ENCODE measurements at places on chromosomes 4 and X.

GRCh38 chr4:189600718-189601435, 339.8 kb upstream of the FRG1 start:
- no peak overlapping the region for H3K4me3 ChIP-seq
- H3K4me1 ChIP-seq = no peaks in the 10 kb centered on the region
- no peaks in the 10 kb centered on the region for H3K36me3 ChIP-seq
- no peak overlapping the region for H3K27ac ChIP-seq

GRCh38 chrX:117838581-117839331, 277.9 kb downstream of the KLHL13 start:
- H3K4me3 ChIP-seq = no peak overlapping the region
- no peaks in the 10 kb centered on the region for H3K36me3 ChIP-seq

DNA sequence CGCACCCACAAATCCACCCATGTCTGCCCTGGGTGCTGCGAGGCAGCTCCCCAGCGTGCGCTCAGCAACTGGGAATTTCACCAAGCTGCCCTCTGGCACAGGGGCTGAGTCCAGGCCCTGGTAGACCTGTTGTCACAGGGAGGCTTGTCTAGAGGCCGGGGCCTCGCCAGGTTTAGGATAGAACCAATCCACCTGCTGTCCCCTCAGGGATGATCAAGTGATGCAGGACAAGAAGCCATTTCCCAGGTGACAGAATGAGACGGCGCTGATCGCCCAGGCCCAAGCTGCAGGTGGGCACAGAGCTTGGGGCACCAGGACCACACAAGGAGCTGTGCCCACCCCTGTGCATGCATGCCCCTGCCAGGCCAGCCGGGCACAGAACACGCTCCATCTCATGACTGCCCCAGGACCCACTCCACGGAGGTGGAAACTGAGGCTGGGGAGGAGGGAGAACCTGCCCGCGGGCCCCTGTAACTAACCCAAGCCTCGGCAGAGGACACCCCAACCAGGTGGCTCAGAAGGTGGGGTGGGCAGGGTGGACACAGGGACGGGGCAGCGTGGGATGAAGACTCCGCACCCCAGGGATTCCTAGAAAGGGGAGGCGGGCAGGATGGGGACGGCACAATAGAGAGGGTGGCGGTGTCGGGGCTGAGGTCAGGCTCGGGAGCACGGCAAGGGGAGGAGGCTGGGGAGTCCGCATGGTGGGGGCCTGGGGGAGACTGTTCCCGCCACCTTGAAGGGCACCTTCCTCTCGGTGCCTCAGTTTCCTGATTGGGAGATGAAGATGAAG, 78.0 kb downstream of the ZFYVE28 start:
- no peaks in the 10 kb centered on the region for H3K4me1 ChIP-seq
- no peak overlapping the region for H3K27ac ChIP-seq
- H3K4me3 ChIP-seq = no peak overlapping the region
- peak; percentile 49 for DNase-seq
- no peaks in the 10 kb centered on the region for H3K36me3 ChIP-seq
- H3K27me3 ChIP-seq = no peaks in the 10 kb centered on the region

- no peaks in the 10 kb centered on the region for H3K4me1 ChIP-seq
- H3K27me3 ChIP-seq = no peaks in the 10 kb centered on the region
- H3K36me3 ChIP-seq = no peaks in the 10 kb centered on the region
- no peak overlapping the region for H3K4me3 ChIP-seq
- H3K27ac ChIP-seq = no peak overlapping the region
Measured at GRCh38 chr4:16775411-16776154, 122.9 kb downstream of the LDB2 start.

DNA sequence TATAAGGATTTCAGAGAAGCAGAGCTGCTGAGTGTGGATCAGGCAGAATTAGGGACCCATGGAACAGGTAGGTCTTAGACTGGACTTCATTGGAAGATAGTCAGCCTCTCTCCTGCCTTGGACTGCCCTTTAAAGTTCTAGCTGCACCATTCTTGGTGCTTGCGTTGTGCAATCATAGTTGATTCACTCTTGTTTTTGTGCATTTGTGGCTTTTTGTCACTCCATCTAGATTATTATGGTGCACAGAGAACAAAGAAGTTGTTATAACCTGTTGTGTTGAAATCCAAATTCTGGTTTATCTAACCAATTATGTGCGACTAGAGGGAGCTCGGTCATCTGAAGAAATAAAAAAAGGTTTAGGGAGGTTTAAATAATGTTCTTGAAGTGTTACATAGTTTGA, 59.3 kb downstream of the JADE1 start:
- no peak overlapping the region for H3K27ac ChIP-seq
- peaks cover 68% of the 10 kb centered on the region for H3K36me3 ChIP-seq
- H3K4me3 ChIP-seq = no peak overlapping the region
- H3K4me1 ChIP-seq = no peaks in the 10 kb centered on the region
- no peak for DNase-seq

- no peaks in the 10 kb centered on the region for H3K27me3 ChIP-seq
- no peaks in the 10 kb centered on the region for H3K36me3 ChIP-seq
- H3K4me1 ChIP-seq = no peaks in the 10 kb centered on the region
- no peak for DNase-seq
- H3K4me3 ChIP-seq = no peak overlapping the region
- no peak overlapping the region for H3K27ac ChIP-seq
Measured at GRCh38 chrX:16772460-16772859, 13.8 kb upstream of the TXLNG start.

Data from upper lobe of right lung (tissue), 1 donor.